ENCODE measurements at places on chromosomes 6 and 20.

DNA sequence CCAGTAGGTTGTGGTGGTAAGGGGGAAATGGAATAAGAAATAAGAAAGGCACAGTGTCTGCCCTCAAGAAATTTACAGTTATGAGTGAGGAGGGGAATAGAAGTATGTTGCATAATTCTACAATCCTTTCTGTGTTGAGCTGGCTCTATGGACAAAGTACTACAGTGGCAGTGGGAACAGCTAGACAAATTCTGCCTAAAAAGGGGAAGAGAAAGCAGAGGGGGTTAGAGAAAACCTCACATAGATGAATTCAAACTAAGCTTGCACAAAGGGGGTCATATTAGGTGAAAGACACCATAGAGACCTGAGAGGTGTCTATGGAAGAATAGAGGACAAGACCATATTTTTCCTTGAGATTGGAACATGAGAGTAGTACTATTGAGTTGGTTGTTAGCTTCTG is 146.9 kb upstream of the VGLL2 start:
- DNase-seq, result no peak

DNA sequence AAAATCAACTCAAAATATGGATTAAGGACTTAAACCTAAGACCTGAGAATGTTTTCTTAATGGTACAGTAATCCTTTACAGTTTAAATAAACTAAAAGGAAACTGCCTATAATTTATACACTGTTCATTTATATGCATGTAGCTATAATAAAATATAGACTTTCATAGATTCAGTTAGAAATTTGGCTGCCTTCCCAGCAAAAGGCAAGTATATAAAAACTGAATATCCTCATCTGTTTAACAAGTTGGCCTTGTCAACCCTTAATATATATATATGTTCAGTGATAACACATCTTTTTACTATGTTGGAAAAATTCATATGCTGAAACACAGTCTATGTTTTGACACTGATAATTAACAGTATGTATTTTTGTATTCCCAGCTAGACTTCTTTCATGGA is 123.1 kb downstream of the GRIK2 start:
- DNase-seq, result no peak

DNA sequence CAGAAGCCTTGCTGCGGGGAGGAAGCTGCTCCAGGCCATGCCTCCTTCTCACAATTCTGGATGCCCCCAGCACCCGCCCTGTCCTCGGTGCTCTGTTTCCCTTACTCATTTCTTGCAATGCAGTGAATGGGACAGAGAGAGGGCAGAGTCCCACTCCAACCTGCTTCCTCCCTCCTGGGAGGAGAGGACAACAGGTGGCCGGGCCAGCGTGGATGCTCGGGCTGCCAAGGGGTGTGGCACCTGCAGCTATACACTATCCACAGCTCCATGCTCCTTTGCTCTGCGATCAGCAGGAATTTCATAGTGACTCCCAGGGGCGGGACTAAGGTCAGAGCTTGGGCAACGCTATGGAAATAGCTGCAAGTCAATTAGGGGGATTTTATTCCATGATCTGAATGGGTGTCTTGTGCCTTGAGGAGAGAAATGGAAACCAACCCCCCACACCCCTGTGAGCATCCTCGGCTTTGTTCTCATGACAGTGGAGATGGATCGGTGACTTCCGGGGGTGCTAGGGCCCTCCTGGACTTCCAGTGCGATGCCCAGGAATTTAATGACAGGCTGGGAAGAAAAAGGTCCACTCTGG is 192.5 kb downstream of the MYLK4 start:
- no peak for DNase-seq

- DNase-seq, result no peak
Observed at GRCh38 chr20:35311409-35311808, 19.2 kb upstream of the FAM83C start.

DNA sequence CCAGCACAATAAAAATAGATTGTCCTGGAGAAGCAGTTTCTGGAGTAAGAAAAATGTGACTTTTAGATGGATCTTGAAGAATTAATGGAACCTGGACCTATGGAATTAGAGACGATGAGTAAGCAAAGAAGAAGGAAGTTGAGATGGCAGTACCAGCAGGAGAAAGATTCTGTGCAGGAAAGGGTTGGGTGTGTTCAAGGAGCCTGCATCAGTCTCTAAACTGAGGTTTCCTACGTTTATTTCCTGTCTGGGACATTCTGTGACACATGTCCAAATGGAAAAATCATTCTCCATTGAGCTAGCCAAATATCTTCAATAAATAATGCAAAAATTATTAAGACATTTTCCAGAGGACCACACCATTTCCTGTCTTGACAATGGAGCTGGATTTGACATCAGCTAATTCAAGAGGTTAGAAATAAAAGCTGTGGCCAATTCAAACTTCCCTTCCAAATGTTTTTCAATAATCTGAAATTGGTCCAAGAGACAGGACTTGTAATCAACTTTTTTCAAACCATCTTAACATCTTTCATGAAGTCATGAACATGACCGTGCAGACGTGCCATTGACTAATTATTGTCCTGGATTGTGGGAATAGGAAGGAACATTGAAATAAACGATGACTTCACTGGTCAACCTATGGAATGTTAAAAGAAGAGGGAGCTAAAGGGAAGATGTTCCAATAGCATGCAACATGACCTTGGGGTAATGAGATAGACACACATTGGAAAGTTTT is 198.3 kb downstream of the ZNF217 start:
- no peak for DNase-seq

- DNase-seq, result no peak
Observed at GRCh38 chr6:81486234-81486633, 266.2 kb downstream of the TENT5A start.

DNA sequence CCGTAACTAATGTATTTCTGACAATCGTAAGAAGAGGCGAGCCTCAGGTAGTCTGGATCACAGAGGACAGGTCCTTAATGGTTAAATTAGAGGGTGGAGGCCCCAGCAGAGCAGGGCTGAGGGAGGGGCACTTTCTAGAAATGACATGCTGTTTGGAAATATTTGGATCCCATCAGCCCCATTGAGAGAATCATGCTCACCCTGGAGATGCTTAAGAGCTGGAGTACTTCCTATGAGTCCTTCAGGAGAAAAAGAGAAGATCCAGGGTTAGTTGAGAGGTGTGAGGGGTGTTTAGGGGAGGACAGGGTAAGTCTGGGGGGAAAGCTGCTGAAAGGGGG is 123.0 kb downstream of the TCP11 start:
- no peak for DNase-seq

DNA sequence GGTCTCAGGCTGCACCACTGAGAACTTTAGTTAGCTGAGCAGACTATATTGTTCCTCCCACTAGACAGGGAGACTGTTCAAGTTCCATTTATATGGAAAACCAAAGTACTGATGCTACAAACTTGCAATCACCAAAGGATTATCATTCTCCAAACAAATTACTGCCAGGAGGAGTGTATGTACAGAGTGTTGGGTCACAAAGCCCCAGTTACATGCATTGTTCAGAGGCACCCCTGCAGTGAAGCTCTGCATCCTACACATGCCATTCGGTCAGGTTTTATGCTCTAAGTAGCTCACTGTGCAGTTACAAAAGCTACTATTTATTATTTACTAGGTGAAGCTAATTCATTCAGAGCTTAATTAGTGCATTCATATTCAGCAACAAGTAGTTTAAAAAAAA is 75.8 kb downstream of the SMLR1 start:
- no peak for DNase-seq

DNA sequence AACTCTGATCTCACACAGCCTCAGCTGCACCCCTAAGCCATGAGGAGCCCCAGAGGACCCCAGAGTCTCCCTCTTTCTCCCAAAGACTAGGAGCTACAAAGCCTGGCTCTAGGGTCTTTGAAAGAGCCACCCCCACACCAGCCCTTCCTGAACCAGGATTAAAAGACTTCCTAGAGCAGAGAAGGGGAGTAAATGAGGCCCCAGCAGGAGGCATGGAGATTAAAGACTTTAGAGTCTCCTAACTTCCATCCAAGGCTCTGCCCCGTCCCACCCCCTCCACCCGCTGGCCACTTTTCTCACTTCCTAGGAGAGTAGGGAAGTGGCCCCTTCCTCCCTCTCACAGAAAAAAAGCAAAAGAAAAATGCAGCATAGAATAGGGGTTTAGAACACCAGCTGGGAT is 1.7 kb downstream of the PREX1 start:
- DNase-seq, result no peak

GRCh38 chr6:125859727-125860126 is 69.0 kb downstream of the NCOA7 start:
- no peak for DNase-seq

GRCh38 chr20:40960521-40960956 is 68.1 kb upstream of the TOP1 start:
- DNase-seq, result no peak

GRCh38 chr6:56416247-56416646 is 168.9 kb upstream of the COL21A1 start:
- no peak for DNase-seq

- DNase-seq, result no peak
Observed at GRCh38 chr6:138161338-138162110, at the start of gene ARFGEF3. Gene ARFGEF3, plus strand, starts transcription at chr6:138161939. Its CDS starts 148 bp downstream, at chr6:138162087.

GRCh38 chr20:55632592-55632991 is 372.7 kb downstream of the CBLN4 start:
- no peak for DNase-seq

- DNase-seq, result no peak
Observed at GRCh38 chr20:60372822-60373221, 414.6 kb downstream of the CDH26 start.

DNA sequence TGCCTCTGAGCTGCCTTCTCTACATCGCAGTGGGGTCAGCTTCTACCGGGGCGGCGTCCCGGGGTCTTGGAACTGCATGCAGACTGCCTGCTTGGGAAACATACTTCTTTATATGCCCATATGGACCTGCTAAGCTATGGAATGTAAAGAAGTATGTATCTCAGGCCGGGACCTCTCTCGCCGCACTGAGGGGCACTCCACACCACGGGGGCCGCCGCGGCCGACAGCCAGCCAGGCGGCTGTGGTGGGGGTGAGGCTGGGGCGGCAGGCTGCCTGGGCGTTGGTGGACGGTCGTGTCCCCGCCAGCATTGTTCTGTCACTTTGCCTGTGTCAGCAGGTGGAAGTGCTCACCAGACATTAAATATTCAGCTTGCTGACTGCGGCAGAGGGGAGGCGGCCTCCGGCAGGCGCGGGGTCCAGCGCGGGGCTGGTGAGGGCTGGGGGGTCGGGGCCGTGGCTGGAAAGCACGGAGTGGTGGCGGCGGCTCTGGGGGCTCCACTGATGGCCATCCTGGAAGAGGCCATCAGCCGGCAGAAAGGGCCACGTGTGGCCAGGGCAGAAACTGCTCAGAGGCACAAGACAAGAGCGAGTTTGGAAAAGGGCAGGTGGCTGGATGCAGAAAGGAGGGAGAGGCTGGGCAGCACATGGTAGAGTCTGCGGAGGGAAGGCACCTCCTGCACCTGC is 78.6 kb upstream of the GATA5 start:
- no peak for DNase-seq

DNA sequence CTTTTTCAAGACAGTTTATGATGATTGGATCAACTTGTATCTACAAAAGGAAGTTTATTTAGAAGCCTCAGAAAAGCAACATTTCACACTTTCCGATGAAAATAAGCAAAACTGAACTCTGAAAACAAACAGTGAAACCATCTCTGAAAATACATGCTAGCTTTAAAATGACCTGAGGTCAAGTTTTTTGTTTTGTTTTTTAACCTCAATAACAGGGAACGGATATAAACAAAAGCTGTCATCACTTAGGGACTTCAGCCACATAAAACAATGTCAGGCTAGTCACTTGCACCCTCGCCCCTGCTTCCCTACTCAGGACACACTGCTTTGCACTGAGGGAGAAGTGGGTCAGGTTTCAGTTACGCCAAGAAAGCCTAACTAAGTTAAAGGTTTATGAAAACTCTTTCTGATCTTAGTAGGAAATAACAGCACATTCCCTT is 11.6 kb downstream of the BACH2 start:
- DNase-seq, result no peak
